Thoracic aorta (tissue), 2 donors: ENCODE measurements at places on chromosomes 7 and 10. TPM values are rescaled to one million over a fixed set of nuclear protein-coding genes. Genes with fewer than 3 reads are reported as not detected.

- H3K27ac ChIP-seq: no peak overlapping the region
- peaks cover 31% of the 10 kb centered on the region for H3K4me1 ChIP-seq
- no peak for DNase-seq
- peaks cover 20% of the 10 kb centered on the region for H3K36me3 ChIP-seq
- no peaks in the 10 kb centered on the region for H3K27me3 ChIP-seq
Observed at GRCh38 chr10:29543715-29544114, 91.1 kb downstream of the SVIL start.

AHR gene
- total RNA-seq: 131 TPM

ADIRF gene
- 644 TPM for total RNA-seq

ADAM8 gene
- total RNA-seq: 14.0 TPM

ODAD2 gene
- total RNA-seq: 0.54 TPM

DNA sequence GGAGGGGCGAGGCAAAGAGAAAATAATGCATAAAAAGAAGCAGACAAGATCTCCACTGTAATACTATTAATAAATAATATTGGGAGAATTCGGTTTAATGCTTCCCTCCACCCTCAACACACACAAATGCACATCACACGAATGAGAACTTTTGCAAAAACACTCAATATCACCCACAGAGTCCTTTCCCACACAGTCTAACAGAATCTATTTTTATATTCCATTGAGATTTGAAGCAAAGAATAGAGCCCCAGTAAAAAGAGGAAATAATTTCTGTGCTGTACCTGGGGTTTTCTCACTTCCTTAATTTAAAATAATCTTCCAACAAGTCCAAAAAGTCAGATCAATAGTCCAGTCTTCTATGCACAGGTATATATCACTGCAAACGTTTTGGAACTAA, 17.0 kb downstream of the PIK3AP1 start:
- no peaks in the 10 kb centered on the region for H3K36me3 ChIP-seq
- H3K27me3 ChIP-seq: no peaks in the 10 kb centered on the region
- no peak overlapping the region for H3K4me3 ChIP-seq

- DNase-seq: no peak
- no peaks in the 10 kb centered on the region for H3K36me3 ChIP-seq
- no peaks in the 10 kb centered on the region for H3K27me3 ChIP-seq
- no peak overlapping the region for H3K27ac ChIP-seq
Observed at GRCh38 chr7:83410989-83411591, 237.8 kb downstream of the SEMA3E start.

DNA sequence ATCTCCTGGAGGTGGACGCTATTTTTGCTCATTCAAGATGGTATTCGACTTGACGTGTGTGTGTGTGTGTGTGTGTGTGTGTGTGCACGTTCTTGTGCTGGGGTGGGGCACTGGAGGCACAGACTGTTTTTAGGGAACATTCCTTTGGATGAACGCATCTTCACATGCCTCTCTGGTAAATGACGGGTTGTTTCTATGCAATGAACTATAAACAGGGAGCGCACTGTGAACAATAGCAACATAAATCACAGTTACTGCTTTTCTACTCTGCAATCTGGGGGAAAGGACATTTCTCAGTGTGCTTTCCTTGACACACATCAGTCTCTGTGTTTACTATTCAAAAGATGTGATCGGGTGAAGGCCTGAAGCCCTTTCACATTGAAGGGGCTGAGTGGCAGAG, 120.1 kb upstream of the PITRM1 start:
- H3K27me3 ChIP-seq: no peaks in the 10 kb centered on the region
- no peak for DNase-seq
- no peak overlapping the region for H3K27ac ChIP-seq
- H3K4me1 ChIP-seq: no peaks in the 10 kb centered on the region
- no peaks in the 10 kb centered on the region for H3K36me3 ChIP-seq

GRCh38 chr7:43960933-43961332, 34.7 kb downstream of the UBE2D4 start:
- no peaks in the 10 kb centered on the region for H3K27me3 ChIP-seq
- H3K36me3 ChIP-seq: peaks cover 7% of the 10 kb centered on the region
- H3K4me3 ChIP-seq: no peak overlapping the region
- DNase-seq: no peak
- H3K4me1 ChIP-seq: no peaks in the 10 kb centered on the region

OAT gene
- total RNA-seq: 83.7 TPM

SLC26A3 gene
- total RNA-seq: not detected

GRCh38 chr10:20417791-20418190, 479.3 kb downstream of the NEBL start:
- H3K4me1 ChIP-seq: peaks cover 3% of the 10 kb centered on the region
- no peaks in the 10 kb centered on the region for H3K36me3 ChIP-seq
- H3K27me3 ChIP-seq: no peaks in the 10 kb centered on the region

- H3K36me3 ChIP-seq: no peaks in the 10 kb centered on the region
- H3K27ac ChIP-seq: no peak overlapping the region
- DNase-seq: no peak
Observed at GRCh38 chr7:132580277-132580676, 4.0 kb upstream of the PLXNA4 start.

DNA sequence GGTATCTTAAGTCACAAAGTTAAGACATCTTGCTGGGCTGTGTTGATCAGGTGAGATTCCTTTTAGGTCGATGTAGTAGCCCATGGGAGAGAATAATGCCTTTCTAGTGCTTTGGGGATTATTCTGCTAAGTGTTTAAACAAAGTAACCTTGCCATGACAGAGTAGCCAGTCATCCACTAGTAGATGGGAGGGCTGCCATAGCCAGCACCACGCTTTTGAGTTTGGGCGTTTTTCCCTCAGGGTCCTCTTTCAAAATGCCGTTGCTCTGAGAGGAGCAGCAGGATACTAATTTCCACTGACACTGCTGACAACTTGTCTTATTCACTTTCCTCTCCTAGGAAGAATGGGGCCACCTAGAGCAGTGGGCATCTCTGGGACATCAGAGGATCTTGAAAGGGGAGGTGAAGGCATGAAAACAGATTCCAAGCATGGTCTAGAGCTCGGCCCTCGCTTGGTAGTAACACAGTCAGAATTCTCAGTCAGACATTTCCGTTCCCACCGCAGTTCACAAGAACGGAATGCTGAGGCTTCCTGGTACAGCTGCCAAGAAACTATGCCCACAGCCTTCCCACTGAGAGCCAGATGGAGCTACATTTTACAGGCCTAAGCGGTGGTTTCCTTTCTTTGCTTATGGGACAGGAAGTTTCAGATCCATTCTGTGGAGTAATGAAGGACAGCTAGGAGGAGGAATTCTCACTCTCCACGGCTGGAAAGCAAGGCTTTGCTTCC, 15.3 kb upstream of the RSU1 start:
- peaks cover 12% of the 10 kb centered on the region for H3K4me1 ChIP-seq
- peak overlapping the region; percentile 21 for H3K4me3 ChIP-seq
- H3K36me3 ChIP-seq: no peaks in the 10 kb centered on the region
- H3K27me3 ChIP-seq: no peaks in the 10 kb centered on the region
- DNase-seq: no peak
- H3K27ac ChIP-seq: peak overlapping the region; percentile 88

HOXA11 gene
- 3.7 TPM for total RNA-seq

AFAP1L2 gene
- total RNA-seq: 7.7 TPM
